ENCODE measurements at places on chromosomes 4 and X. TPM values are rescaled to one million over a fixed set of nuclear protein-coding genes. Genes with fewer than 3 reads are reported as not detected.

Gene ADH7
- total RNA-seq: not detected

Gene DCHS2
- total RNA-seq: 7.6 TPM

Gene CRMP1
- 143 TPM for total RNA-seq

GRCh38 chr4:185730387-185730786, 81.6 kb downstream of the SORBS2 start:
- H3K4me1 ChIP-seq: peaks cover 13% of the 10 kb centered on the region
- H3K27ac ChIP-seq: no peak overlapping the region
- DNase-seq: peak; percentile 55
- no peaks in the 10 kb centered on the region for H3K27me3 ChIP-seq

Gene BGN
- total RNA-seq: 0.23 TPM

- DNase-seq: no peak
- no peak overlapping the region for H3K27ac ChIP-seq
- H3K4me3 ChIP-seq: no peak overlapping the region
- no peaks in the 10 kb centered on the region for H3K36me3 ChIP-seq
- no peaks in the 10 kb centered on the region for H3K27me3 ChIP-seq
Observed at GRCh38 chr4:143017210-143017609, 167.5 kb upstream of the USP38 start.

GRCh38 chrX:134172588-134173259, 64.3 kb upstream of the CCDC160 start:
- H3K27ac ChIP-seq: 0 out of 2 replicates have a peak overlapping the region, but pooled peaks have one; percentile 43
- peak overlapping the region; percentile 67 for H3K4me3 ChIP-seq
- no peak for DNase-seq
- H3K4me1 ChIP-seq: peaks cover 33% of the 10 kb centered on the region
- H3K36me3 ChIP-seq: peaks cover 19% of the 10 kb centered on the region
- H3K27me3 ChIP-seq: no peaks in the 10 kb centered on the region

GRCh38 chr4:153585026-153585425, 99.1 kb upstream of the TLR2 start:
- no peak for DNase-seq
- H3K4me1 ChIP-seq: no peaks in the 10 kb centered on the region
- no peak overlapping the region for H3K4me3 ChIP-seq
- H3K36me3 ChIP-seq: no peaks in the 10 kb centered on the region

DNA sequence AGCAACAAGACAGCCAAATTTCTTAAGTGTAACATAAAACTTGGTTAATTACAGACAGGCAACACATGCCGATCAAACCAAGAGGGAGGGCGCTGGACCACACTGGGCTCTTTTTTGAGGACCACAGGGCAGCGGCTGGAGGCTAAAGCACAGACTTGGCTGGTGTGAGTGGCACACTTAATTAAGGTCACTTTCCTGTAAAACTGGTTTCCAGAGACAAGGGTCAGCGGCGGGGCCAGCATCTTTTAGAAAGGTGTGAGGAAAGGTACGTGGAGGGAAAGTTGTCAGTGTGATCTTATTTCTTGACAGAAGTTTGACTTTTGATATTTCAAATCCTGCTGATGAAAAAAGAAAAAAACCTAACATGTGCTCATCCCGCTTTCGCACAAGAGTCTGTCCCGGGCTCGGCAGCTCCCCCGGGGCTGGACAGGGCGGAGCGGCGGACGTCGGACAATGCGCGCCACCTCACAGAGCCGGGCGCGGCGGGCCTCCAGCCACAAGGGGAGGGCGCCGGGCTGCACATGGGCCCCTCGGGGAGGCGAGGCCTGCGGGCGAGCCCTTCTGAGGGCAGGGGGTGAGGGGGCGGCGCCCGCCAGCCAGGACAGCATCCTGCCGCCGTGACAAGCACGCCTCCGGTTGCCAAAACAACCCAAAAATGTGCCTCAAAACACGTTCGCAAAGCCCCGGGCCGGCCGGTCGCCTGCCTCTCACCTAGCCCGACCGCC, 660 bp upstream of the HSPA4L start:
- H3K4me1 ChIP-seq: peaks cover 13% of the 10 kb centered on the region
- H3K27ac ChIP-seq: no peak overlapping the region
- H3K4me3 ChIP-seq: peak overlapping the region; percentile 69
- peak; percentile 73 for DNase-seq
- peaks cover 55% of the 10 kb centered on the region for H3K27me3 ChIP-seq

DNA sequence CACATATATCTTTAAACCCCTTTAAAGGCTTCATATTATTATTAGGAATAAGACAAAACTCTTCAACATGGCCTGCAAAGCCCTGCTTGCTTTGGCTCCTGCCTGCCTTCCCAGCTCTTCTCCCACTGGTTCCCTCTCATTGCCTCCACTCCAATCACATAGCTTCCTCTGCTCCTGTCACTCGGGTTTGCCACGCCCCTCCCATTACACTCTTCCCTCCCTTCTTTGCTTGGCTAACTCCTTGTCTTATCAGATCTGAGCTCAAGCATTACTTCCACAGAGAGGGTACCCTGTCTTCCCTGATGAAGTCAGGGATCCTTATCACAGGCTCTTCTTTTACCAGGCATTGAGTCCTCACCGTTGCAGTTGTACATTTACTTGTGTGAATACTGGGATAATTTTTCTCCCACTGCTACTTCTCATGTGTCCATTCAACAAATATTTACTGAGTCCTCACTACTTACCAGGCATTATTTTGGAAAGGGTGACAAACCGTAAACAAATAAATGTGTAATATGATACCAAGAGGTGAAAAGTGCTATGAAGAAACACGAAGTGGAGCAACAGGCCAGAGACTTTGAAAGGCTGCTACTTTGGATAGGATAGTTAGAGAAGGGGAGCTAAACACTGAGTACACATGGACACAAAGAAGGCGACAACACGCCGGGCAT, 3.2 kb upstream of the VGLL1 start:
- no peak overlapping the region for H3K4me3 ChIP-seq
- H3K27ac ChIP-seq: no peak overlapping the region
- DNase-seq: peak; percentile 40
- H3K27me3 ChIP-seq: no peaks in the 10 kb centered on the region
- H3K36me3 ChIP-seq: no peaks in the 10 kb centered on the region

DNA sequence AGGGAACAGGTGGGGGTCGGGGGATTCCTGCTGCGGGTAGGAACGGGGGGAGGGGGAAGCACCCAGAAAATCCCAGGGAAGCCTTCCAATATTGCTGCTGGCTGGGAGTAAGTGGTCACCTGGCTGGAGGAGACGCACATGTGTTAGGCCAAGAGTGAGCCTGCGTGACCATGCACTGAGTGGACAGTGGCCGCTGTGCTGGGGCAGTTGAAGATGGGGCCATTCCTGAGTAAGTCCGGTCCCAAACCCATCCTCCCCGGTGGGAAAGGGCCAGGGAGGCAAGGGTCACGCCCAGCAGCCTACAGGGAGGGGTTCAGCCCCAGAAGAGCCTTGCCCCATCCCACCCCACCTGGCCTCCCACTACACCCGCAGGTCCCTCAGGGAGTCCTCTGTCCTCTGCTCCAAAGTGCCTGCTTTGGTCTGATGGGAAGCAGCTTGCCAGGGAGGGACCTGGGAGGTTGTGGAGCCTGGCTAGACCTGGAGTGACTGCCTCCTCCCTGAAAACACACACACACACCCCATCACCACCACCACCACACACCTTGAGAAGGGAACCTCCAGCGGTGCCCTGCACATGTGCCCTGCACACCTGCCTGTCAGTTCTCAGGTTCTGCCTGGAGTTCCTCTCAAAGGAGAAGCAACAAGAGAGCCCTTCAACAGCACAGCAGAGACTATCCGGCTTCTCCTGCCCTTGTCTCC, 6.1 kb downstream of the L1CAM start:
- H3K4me1 ChIP-seq: peaks cover 32% of the 10 kb centered on the region
- H3K4me3 ChIP-seq: peak overlapping the region; percentile 54
- no peaks in the 10 kb centered on the region for H3K36me3 ChIP-seq
- no peak overlapping the region for H3K27ac ChIP-seq
- H3K27me3 ChIP-seq: no peaks in the 10 kb centered on the region

Gene DCLK2
- 0.49 TPM for total RNA-seq

DNA sequence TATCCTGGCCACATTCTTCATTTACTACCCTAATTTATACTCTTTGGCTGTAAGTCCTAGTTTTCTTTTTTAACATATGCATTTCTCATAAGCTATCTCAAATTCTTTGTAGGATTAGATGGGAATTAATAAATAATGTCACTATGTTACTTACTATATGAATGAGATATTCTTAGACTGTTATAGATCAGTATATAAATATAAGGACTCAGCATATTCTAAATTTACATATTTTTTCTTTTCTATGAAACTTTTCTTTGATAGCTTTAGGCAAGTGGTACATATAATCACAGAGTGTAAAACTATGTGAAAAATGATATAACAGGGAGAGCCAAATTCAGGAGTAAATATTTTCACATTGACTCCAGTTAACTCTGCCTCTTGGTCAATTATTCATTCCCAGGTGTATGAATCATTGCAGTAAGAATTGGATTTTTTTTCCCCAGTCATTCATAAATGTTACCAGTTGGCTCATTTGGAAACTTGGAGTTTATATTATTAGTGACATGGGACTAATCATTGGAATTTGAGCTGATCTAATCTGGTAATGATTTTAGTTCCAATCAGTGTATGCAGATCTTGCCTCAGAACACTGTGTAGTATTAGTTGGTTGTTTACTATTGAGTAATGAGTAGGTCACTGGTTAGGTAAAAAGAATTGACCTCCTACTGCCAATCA, 25.3 kb downstream of the FHIP1A start:
- no peaks in the 10 kb centered on the region for H3K27me3 ChIP-seq
- H3K4me1 ChIP-seq: peaks cover 43% of the 10 kb centered on the region
- H3K36me3 ChIP-seq: no peaks in the 10 kb centered on the region
- no peak for DNase-seq

GRCh38 chr4:88818631-88819470, 121.2 kb upstream of the NAP1L5 start:
- H3K36me3 ChIP-seq: no peaks in the 10 kb centered on the region
- no peak overlapping the region for H3K27ac ChIP-seq
- H3K4me1 ChIP-seq: peaks cover 32% of the 10 kb centered on the region
- H3K27me3 ChIP-seq: no peaks in the 10 kb centered on the region

Gene CHIC2
- total RNA-seq: 18.3 TPM

- H3K4me1 ChIP-seq: no peaks in the 10 kb centered on the region
- H3K27ac ChIP-seq: no peak overlapping the region
- H3K36me3 ChIP-seq: no peaks in the 10 kb centered on the region
- H3K27me3 ChIP-seq: no peaks in the 10 kb centered on the region
- DNase-seq: peak; percentile 2
- no peak overlapping the region for H3K4me3 ChIP-seq
Observed at GRCh38 chrX:80648023-80648422, 161.7 kb downstream of the BRWD3 start.

Gene PRKG2
- 3.0 TPM for total RNA-seq

DNA sequence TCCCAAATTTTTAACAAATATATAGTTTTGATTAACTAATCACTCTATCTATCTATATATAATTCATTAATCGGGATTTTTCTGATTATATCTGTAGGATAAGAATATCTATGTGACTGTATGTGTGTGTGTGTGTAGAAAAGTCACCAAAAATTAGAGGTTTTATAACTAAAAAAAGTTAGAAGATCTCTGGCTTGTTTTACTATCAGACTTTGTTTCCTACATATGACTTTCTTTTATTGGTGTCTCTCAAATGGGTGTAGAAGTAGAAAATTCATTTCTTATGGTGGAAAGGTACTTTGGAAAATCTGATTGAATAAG, 26.7 kb upstream of the TMPRSS11D start:
- H3K4me1 ChIP-seq: no peaks in the 10 kb centered on the region
- no peak for DNase-seq
- H3K36me3 ChIP-seq: no peaks in the 10 kb centered on the region
- no peaks in the 10 kb centered on the region for H3K27me3 ChIP-seq
- no peak overlapping the region for H3K27ac ChIP-seq

GRCh38 chr4:17722356-17722700, 59.1 kb downstream of the FAM184B start:
- H3K4me3 ChIP-seq: no peak overlapping the region
- DNase-seq: no peak
- H3K27ac ChIP-seq: no peak overlapping the region
- H3K36me3 ChIP-seq: no peaks in the 10 kb centered on the region
- peaks cover 50% of the 10 kb centered on the region for H3K4me1 ChIP-seq

DNA sequence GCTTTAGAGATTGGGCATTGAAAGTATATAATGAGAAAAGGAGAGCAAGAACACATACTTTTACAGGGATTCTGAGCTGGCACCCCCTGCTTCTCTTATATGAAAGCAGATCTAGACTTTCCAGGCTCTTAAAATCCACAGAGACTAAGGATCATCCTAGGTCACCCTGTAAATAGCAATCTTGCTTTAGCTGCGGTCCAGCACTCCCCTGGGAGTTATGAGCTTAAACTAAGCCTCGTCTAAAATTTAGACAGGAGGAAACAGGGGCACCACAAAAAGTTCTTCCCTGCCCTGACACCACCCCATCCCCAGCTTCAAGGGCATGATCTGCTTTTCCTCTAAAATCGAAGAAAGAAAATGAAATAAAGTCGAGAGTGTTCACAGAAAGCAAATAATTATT, 143.3 kb upstream of the KCNIP4 start:
- no peaks in the 10 kb centered on the region for H3K4me1 ChIP-seq
- no peaks in the 10 kb centered on the region for H3K36me3 ChIP-seq
- H3K27ac ChIP-seq: no peak overlapping the region
- no peak for DNase-seq
- no peak overlapping the region for H3K4me3 ChIP-seq
